ENCODE measurements at places on chromosomes 3 and 15.

DNA sequence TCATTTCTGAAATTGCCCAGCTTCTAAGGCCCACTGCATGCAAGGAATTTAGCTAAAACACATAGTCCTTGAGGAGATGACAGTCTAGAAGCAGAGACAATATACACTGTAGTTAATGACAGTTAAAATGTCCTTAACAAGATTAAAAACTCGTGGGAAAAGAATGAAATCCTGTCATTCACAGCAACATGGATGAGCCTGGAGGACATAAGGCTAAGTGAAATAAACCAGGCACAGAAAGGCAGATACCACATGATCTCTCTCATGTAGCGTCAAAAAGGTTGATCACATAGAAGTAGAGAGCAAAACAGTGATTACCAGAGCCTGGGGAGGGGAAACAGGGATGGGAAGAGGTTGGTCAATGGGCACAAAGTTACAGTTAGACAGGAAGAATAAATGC is 36.3 kb upstream of the GOLGA8J start:
- no peaks in the 10 kb centered on the region for H3K27me3 ChIP-seq
- H3K36me3 ChIP-seq: no peaks in the 10 kb centered on the region
- H3K4me1 ChIP-seq: no peaks in the 10 kb centered on the region
- no peak overlapping the region for H3K27ac ChIP-seq
- no peak for DNase-seq

DNA sequence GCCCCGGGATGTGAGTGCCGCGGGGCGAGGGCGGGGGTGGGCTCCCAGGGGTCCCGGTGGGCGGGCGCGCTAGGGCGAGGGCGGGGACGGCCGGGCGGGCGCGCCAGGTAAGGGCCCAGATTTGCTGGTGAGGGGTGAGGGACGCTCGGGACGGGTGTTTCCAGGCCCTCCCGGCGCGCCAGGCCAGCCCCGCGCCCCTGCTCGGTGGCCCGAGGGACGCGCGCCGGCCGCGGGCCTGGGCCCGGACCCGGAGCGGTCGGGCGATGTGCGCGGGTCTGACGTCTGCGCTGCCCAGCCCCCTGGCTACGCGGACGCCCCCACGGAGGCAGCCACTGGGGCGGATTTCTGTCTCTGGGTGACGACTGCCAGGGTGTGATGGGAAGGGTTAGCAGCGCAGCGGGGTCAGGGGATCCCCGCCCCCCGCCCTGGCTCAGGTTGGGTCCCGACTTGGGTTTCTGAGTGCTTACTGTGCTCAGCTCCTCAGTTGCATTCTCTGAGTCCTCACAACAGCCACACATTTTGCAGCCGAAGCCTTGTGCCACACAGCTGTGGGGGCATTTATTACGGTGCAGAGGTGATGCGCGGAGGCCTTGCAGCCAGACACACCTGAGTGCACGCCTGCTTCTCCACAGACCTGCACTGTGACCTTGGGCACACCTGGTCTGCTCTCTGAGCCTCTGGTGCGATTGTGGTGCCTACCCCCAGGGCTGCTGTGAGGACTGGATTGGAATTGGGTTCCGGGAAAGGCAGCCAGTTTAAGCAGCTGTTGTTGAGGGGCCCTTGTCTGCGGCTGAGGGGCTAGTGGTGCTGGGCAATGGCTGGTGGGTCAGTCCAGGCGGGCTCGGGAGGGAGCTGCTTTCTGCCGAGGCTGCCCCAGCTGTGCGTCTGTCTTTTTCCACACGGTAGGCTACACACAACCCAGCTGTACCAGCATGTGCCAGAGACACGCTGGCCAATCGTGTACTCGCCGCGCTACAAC is 523 bp downstream of the HDAC11 start:
- no peaks in the 10 kb centered on the region for H3K27me3 ChIP-seq
- H3K36me3 ChIP-seq: no peaks in the 10 kb centered on the region
- H3K27ac ChIP-seq: no peak overlapping the region
- peaks cover 3% of the 10 kb centered on the region for H3K4me1 ChIP-seq
- peak overlapping the region; percentile 64 for H3K4me3 ChIP-seq

DNA sequence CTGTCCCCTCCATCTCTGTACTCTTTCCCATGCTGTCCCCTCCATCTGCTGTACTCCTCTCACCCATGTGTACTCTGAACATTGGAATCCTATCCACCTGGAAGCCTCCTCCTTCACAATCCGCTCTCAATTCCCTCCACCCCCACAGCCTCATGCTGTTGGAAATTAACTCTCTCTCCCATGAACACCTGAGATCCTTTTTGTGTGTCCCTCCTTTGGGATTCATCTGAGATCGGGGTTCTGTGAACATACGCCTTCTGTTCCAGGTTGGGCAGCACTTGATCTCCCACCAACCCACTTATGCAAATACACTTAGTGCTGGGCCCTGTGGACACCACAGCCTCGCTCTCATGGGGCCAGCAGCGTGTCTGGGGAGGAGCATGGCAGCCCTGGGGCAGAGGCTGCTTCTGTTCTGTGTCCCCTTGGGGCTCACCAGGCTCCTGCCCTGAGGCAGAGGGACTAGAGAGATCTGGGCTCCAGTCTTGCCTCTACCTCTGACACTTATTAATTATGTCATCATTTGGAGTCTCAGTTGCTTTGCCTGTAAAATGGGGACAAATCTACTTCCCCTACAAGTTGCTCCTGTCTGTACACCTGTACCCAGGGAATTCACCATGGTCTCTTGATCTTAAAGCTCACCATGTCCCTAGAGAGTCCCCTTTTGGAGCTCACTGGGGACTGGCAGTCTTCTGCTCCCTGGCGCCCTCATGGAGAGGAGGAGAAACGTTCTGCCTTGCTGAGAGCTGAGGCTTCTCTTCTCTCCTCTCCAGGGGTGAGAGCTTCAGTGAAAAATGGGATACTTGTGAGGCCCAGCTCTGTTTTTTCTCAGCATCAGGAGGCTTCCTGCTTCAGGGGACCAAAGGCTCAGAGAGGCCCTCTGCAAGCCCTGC is 42.7 kb downstream of the ITGA11 start:
- H3K4me1 ChIP-seq: peaks cover 7% of the 10 kb centered on the region
- no peak overlapping the region for H3K4me3 ChIP-seq
- no peak for DNase-seq
- H3K36me3 ChIP-seq: no peaks in the 10 kb centered on the region

DNA sequence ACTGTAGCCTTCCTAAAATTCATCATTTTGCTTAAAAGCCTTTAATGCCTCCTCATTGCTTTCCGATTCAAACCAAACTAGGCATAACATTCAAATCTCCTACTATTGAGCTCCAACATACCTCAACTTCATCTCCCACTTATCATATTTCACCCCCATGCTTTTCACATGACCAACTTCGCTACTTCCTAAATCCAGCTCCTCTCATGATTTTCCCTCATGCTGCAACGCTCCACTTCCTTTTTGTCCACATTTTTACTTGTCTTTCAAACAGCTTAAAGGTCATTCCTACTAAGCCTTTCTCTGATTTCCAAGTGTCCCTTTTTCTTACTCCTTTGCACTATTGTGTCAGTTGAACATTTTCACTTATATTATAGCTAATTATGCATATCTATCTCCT is 20.3 kb upstream of the ANXA2 start:
- H3K4me1 ChIP-seq: no peaks in the 10 kb centered on the region
- no peak for DNase-seq
- H3K4me3 ChIP-seq: no peak overlapping the region
- H3K27ac ChIP-seq: no peak overlapping the region

DNA sequence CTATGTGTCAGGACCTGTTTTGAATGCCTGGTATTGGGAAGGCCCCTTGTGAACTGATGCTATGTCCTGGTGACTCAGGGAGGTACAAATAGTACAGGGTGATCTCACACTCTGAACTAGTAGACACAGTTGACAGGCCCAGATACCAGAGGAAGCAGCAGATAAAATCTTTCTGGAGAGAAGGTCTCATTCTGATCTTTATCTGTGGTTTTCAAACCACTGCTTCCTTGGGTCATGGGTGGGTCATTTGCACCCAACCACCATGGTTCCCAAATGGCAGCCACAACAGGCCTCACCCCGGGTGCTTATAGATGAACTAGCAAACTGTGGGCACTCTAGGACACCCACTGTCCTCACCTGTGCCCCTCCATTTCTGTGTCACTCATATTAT is 43.4 kb downstream of the PXYLP1 start:
- peaks cover 7% of the 10 kb centered on the region for H3K4me1 ChIP-seq
- H3K36me3 ChIP-seq: no peaks in the 10 kb centered on the region
- DNase-seq: no peak
- H3K27ac ChIP-seq: no peak overlapping the region
- H3K4me3 ChIP-seq: no peak overlapping the region
